Fibroblast of skin of right quadriceps (primary cell): ENCODE measurements at places on chromosomes 2 and 18.

GRCh38 chr2:190677255-190677654 is 28.4 kb downstream of the NAB1 start:
- DNase-seq: peak; percentile 5

GRCh38 chr2:25714740-25715139 is 41.4 kb upstream of the DTNB start:
- DNase-seq: peak; percentile 8

GRCh38 chr2:179049203-179049545 is 763 bp downstream of the CCDC141 start:
- DNase-seq: no peak

GRCh38 chr2:106956879-106957278 is 70.9 kb upstream of the ST6GAL2 start:
- peak; percentile 99 for DNase-seq

DNA sequence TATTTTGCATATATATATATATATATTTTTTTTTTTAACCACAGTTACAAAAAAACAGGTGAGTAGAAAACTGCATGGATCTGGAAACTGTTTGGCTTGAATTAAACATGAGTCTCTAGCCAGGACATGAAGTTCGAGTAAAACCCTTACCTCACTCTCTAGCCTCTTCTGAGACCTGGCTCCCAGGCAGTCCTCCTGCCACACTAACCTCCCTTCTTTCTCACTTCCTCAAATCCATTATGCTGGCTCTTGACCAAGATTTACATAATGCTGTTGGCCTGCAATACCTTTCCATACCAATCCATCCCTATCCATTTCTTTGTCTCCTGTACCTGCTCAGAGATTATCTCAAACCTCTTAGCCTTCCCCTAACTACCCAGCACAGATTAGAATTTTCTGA is 34.0 kb downstream of the PIGN start:
- no peak for DNase-seq

DNA sequence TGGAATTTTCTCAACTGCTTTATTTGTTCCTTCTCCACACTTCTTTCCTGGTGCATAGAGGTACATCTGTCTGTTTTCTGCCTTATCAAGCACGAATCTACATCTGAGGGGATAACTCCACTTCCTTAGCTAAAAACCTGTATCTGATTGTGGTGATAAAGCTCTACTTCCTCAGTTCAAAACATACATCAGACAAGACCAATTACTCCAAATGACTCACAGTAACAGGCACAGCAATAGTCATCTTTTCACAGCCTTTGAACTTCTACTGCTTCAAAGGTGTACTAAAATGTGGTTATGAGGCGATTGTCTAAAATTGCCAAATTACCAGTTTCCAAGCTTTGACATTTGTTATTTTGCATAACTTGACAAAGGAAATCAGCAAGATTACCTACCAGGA is 803.6 kb upstream of the ZEB2 start:
- peak; percentile 25 for DNase-seq

DNA sequence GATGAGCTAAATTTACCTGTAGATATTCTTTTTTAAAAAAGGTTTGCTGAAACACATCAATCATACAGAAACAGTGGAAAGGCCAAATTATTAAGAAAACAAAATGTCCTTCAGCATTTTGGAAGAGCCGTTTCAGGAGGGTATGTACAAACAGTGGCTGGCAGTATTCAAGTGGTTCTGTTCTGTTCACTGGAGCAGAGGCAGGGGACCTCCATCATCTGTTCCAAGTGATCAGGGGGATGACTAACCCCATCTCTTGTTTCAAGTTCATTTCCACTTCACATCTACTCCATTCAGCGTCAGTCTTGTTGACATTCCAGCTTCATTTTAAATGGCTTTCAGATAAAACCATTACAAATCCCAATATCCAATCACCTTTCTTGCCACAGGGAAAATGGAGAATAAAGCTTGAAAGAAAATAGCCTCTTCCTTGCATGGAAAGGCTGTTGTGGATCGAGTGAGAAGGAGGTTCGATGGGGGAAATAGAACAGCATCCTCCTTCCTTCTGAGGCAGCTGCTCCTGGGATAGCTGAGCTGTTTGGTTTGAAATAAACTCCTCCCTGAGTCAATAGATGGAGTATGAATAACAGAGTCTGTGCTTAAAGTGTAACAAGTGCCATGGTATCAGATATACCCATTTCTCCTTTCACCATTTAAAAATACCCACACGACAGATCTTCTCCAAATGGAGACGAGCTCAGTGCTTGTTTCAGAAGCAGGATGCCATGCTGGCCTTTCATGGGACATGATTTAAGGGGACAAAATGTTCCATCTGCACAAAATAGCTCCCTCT is 63.7 kb upstream of the OTOF start:
- no peak for DNase-seq

DNA sequence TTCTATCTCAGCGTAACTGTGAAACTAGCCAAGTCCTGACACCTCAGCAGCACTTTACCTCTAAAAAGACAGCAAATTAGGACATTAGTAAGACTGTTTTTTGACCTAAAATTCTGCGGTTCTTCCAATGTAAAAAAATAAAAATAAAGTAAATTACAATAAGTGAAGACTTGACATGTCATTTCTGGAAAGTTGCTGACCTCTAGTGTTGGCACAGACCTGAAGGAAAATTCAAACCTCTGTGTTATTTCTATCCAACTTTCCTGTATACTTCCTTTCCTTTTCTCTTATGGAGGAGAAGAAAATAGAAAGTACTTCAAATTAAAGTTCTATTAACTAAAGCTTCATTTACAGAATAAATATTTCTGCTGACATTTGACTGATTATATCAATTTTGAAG is 110.6 kb downstream of the TMEM182 start:
- no peak for DNase-seq

DNA sequence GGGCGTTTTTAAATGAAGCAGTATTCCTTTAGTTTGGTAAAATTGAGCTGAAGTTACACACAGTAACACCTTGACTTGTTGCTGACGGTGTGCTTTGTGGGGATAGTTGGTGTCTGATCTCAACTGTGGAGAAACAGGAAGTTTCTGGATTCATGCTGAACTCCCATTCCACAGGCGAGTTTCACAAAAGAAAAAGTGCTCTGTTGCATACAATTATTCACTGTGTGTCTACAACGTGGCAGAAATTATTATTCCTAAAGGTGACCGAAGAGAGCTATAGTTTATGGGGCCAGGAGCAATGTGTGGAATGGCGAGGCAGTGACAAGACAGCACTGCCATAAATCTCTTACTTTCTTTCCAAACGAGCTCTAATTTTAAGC is 463 bp upstream of the CABYR start:
- DNase-seq: no peak

DNA sequence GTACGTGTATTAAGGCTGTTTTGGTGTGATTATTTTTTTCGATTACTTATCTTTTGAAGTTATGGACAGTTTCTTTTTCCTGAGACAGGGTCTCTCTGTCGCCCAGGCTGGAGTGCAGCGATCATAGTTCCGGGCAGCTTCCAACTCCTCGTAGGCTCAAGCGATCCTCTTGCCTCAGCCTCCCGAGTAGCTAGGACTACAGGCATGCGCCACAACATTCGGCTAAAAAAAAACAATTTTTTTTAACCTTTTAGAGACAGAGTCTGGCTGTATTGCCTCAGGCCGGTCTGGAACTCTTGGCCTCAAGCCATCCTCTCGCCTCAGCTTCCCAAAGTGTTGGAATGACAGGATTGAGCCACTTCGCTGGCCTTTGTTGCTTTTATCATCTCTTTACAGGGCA is 945 bp downstream of the HAT1 start:
- peak; percentile 41 for DNase-seq

GRCh38 chr2:121228521-121228920 is 56.5 kb downstream of the TFCP2L1 start:
- no peak for DNase-seq

GRCh38 chr18:294566-294965 is 26.7 kb upstream of the THOC1 start:
- DNase-seq: no peak

DNA sequence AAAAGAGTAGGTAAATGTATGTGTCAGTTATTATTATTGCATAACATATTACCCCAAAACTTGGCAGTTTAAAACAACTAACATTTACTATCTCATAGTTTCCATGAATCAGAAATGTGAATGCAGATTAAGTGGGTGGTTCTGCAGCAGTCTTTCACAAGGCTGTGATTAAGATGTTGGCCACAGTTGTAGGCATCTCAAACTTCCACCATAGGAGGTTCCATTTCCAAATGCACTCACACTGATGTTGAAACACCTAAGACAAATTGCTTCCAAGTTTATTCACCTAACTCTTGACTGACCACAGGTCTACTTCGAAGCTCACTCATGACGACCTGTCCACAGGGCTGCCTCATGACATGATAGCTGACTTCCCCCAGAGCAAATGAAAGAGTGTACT is 360.8 kb downstream of the GRB14 start:
- DNase-seq: peak; percentile 4

DNA sequence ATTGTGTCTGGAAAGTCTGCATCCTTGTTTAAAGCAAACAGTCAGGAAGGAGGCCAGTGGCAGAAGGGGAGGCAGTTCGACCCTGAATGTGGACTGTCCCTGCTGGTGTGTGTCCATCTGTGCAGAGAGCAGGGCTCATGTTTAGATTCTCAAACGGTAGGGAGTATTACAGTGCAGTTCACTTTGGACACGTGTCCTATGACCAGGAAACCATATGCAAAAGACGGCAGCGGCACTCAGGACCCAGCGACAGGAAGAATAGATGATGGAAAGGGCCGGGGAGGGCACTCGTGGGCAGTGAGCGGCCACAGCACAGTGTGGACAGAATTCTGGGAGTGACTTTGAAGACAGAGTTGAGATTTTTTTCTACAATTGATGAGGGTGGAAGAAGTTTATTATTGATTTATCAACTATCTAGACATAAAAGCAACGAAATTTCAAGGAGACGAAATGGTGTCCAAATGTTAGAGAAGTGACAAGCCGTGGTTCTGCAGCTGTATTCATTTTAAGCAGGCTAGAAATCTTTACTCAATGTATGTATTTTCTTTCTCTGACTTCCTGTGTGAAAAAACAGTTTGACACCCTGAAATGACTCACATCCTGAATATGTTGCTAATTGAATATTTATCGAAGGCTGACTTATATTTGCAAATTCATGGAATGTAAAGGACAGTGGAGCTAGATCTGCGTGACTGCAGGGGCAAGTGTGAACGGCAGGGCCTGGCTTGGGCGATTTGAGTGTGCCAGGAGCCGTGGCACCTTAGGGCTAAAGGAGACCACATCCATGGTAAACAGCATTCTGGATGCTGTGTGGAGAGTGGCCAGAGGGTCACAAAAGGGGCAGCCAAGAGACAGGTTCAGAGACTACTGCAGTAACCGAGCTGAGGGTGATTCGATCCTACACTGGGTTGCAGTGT is 214.2 kb downstream of the PTGR3 start:
- DNase-seq: peak; percentile 73

DNA sequence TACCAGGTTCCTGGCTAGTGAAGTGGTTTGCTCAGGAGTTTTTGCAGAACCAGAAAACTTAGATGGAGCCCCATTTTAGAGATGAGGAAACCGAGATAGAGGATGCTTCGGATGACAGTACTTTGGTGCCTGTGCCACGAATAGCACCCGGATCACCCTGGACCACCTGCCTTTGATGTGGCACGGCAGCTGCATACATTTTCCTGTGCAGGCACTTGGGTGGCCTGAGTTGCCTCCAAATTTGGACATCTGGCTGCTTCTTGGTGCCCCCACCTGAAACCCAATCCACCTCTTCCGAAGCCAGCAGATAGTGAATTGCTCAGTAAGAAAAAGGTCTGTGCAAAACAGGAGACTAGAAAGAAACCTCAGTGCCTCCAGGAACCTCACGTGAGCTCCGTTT is 140.6 kb upstream of the ID2 start:
- DNase-seq: no peak

GRCh38 chr2:154698296-154698720 is at the start of gene KCNJ3:
Gene KCNJ3, plus strand, starts transcription at chr2:154698695. Its CDS starts 81 bp downstream, at chr2:154698776.
- no peak for DNase-seq

- no peak for DNase-seq
Observed at GRCh38 chr2:23499439-23499838, 114.5 kb downstream of the KLHL29 start.

GRCh38 chr2:171323971-171324528 is 109.7 kb downstream of the METTL8 start:
- DNase-seq: no peak

GRCh38 chr2:160931531-160931930 is 228.7 kb upstream of the TANK start:
- no peak for DNase-seq
